Foreskin fibroblast (primary cell): ENCODE measurements at places on chromosomes 11 and 22.

DNA sequence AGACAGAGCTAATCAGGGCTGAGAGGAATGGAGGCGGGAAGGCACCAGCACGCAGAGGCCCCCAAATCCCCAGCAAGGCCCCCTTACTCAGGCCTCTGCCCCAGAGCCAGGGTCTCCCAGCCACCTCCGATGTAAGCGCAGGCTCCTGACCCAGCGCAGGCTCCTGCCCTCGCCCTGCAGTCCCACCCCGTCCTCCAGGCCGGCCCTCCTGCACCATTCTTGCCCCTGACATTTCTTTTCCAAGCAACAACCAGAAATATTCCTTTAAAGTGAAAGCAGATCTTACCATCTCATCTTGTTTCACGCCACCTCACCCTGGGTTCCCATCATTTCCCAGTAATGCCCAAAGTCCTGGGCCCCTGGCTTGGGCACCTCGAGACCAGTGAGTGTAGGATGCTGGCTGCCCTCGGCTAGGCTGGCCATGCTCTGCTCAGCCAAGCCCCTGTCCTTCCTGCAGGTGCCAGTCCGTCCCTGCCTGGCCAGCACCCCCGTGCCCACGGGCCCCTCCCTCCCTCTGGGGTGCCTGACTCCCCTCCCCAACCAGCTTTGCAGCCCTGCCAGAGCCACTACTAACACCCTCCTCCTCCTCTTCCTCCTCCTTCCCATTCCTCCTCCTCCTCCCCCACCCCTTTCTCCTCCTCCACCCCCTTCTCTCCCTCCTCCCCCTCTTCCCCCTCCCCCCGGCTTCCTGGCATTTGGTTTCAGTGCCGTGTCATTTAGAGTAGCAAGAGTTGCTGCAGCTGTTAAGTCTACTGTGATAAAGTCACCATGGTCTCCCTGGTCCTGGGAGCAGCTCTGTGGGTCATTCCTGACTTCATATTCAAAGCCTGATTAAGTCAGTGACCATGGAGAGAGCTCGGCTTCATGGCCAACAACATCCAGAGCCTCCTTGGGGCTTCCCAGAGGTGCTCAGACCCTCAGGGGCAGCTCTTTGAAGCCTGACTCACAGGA lies 78.7 kb downstream of the PIWIL3 start:
- no peak for DNase-seq

DNA sequence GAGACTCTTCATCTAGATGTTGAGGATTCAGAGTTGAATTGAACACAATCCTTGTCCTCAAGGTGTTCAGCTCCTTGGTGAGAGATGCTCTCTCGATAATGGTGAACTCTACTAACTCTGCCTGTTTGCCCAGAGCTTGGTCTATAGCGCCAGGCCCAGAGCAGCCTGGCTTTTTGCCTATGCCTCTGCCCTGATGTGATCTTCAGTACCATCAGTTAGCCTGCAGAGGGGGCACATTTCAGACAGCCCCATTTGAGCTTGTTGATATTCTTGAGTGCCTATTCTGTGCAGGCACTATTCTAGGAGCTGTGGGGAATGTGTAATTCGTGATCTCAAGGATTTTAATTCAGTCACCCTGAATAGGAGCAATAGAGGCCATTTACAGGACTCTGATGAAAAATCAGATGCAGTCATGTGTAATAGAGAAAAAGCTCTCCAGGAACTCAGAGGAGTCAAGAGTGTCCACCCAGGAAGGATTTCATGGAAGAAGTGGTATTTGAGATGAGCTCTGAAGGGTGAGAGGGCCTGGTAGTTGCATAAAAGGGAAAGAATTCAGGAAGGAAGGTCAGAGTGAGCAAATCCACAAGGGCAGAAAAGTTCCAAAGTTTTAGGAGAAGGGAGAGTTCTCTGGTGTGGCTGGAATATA lies 19.3 kb downstream of the GTPBP1 start:
- DNase-seq: peak; percentile 40

- DNase-seq: no peak
These were observed 60.9 kb downstream of the SCGB1A1 start for GRCh38 chr11:62479631-62480201.

DNA sequence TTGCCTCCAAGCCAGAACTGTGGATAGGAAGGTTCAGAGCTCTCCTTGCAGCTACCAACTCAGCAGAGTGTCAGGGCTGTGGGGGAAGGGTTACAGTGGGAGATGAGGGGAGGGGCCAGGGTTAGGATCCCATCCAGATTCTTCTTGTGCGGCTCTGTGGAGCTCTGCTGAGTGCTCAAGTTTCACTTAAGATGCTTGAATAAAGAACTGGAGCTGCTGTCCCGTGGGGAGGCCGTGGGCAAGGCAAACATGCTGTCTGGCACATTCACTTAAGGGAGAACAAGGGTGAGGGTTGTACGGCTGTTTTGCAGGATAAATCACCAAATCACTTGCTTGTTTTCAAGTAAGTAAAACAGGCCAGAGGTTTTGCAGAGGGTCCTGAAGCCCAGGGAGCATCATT lies 197.1 kb downstream of the FAM76B start:
- DNase-seq: no peak

DNA sequence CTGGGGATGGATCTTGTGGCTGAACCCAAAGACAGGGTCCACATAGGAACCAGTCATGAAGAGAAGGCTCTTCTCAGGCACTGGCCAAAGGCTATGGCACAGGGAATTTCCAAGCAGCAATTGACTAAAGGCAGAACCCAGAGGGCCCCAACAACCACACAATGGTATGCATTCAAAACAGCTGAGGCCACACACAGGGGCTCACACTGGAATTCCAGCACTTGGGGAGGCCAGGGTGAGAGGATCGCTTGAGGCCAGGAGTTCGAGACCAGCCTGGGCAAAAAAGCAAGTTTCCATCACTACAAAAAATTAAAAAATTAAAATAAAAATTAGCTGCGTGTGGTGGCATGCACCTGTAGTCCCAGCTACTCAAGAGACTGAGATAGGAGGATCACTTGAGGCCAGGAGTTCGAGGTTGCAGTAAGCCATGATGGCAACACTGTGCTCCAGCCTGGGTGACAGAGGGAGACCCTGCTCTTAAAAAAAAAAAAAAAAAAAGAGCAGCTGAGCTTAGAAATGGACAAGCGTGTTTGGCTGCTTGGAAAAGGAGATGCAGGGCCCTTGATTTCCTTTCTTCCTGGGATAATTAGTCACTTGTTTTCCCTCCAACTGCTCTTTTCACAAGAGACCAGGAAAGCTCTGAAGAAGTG lies 44.6 kb downstream of the MYH9 start:
- no peak for DNase-seq

GRCh38 chr11:61701242-61701886 lies 21.2 kb downstream of the DAGLA start:
- DNase-seq: peak; percentile 43

DNA sequence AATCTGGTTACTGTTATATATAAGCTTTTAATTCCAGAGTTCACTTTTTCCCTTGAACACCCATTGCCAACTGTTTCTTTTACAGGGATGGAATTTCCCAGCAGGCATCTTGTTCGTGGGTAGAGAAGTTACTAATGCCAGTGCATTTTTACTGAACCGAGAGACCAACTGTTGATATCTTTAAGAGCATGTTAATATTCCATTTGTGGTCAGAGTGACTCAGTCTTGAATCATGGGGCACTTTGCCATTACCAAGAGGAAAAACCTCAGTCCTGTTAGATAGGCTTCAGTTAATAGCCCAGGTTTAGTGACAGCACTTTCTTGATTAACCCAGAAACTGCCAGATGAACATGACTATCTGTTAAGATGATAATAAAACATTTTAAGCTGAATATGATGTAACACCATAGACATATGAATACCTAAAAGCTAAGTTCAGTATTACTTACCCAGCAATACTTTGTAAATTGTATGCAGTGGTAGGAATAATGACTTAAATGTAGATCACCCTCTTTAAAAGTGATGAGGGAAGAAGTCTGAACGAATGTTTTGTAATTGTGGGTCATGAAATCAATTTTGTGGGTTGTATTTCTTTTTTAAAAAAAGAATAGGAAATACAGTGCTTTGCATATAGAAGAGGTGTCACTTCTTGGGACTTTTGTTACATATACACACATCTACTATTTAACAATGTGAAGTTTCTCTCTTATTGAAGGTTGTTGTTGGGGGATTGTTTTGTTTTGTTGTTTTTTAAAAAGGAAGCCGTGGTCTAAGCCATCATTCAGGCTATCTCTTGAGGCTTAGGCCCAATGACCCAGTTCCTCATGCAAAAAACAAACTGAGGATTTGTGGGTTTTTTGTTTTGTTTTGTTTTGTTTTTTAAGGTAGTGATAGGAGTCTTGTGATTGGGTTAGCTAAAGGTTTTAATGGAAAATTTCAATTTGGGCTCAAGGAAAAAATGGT lies 79.2 kb upstream of the GRIK4 start:
- peak; percentile 98 for DNase-seq

DNA sequence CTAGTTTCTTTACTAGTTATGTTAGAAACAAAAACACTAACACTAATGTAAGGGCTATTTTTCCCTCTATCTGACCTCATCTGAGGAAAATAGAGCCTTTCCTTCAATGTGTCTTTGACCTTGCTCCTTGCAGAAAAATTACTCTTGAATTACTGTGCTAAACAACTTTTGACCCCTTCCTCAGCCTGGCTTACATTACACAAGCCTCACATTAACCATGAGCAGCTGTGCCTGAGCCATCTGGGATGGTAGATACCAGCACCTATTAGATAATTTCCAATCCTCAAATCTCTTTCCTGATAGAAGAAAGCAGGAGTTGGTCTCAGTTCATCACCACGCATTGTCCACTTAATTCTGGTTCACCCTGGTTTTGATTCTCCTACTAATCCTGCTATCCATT lies 134.4 kb upstream of the NCAM1 start:
- no peak for DNase-seq

- DNase-seq: no peak
These were observed 35.7 kb downstream of the ANO1 start for GRCh38 chr11:70113801-70114200.

GRCh38 chr11:115119146-115119545 lies 385.1 kb downstream of the CADM1 start:
- no peak for DNase-seq

GRCh38 chr11:21446939-21447590 lies 745.8 kb upstream of the ANO5 start:
- DNase-seq: no peak

- no peak for DNase-seq
These were observed 9.4 kb downstream of the TMPRSS13 start for GRCh38 chr11:117919781-117920221.

DNA sequence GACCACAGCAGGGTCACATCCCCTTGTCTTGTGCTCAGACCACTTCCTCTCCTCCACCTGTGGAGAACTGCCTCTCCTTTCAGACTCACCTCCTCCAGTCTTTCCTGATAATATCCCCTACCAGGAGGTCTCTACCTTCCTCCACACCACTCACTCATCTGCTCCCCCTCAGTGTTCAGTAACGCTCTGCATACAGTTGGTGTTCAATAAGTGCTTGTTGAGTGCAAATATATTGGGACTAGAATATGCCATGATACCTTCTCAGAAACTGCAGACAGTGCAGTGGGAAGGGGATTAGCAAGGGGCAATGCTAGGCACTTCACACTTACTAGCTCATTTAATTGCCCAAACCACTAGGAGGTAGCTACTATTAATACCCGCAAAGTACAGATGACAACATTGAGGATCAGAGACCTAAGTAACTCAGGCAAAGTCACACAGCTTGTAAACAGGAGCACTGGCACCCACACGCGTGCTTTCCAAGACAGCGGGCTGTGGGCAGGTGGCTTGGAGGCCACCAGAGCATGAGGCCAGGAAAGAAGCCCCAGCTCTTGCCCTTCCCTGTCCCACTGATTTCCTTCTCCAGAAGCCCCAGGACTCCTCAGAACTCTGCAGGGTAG lies 8.1 kb upstream of the PDE2A start:
- no peak for DNase-seq
